ENCODE measurements at places on chromosomes 7 and 10. TPM values are rescaled to one million over a fixed set of nuclear protein-coding genes. Genes with fewer than 3 reads are reported as not detected.

The HOXA11 gene
- polyA plus RNA-seq, result 0.12 TPM

The LRRD1 gene
- polyA plus RNA-seq, result 0.07 TPM

The PNLIP gene
- 0.30 TPM for polyA plus RNA-seq

The DPY19L1 gene
- 19.9 TPM for polyA plus RNA-seq

The BMPER gene
- 7.1 TPM for polyA plus RNA-seq

The TRIM24 gene
- 26.8 TPM for polyA plus RNA-seq

The TEX47 gene
- polyA plus RNA-seq, result not detected

The CALHM1 gene
- polyA plus RNA-seq, result 0.09 TPM

The KIAA1549 gene
- polyA plus RNA-seq, result 9.7 TPM

The MPP7 gene
- 3.5 TPM for polyA plus RNA-seq

The INTS1 gene
- 38.8 TPM for polyA plus RNA-seq

The ZNRF2 gene
- polyA plus RNA-seq, result 12.4 TPM

The ICA1 gene
- polyA plus RNA-seq, result 6.1 TPM

The BAMBI gene
- 1.6 TPM for polyA plus RNA-seq

The TAS2R38 gene
- polyA plus RNA-seq, result 0.25 TPM

The PCLO gene
- 0.42 TPM for polyA plus RNA-seq

The SGMS1 gene
- 20.0 TPM for polyA plus RNA-seq

The CPVL gene
- polyA plus RNA-seq, result 28.1 TPM

The HUS1 gene
- polyA plus RNA-seq, result 15.1 TPM

The GHRHR gene
- polyA plus RNA-seq, result 1.3 TPM

The LRIT2 gene
- not detected for polyA plus RNA-seq

The MRLN gene
- 156 TPM for polyA plus RNA-seq
